Activated CD4-positive, alpha-beta T cell treated with anti-CD3 and anti-CD28 coated beads, Interleukin-2, amount 50 U/mL, for 48 hours (primary cell): ENCODE measurements at places on chromosomes 4 and X.

- DNase-seq: no peak
Measured at GRCh38 chr4:143225167-143225566, 40.5 kb downstream of the USP38 start.

DNA sequence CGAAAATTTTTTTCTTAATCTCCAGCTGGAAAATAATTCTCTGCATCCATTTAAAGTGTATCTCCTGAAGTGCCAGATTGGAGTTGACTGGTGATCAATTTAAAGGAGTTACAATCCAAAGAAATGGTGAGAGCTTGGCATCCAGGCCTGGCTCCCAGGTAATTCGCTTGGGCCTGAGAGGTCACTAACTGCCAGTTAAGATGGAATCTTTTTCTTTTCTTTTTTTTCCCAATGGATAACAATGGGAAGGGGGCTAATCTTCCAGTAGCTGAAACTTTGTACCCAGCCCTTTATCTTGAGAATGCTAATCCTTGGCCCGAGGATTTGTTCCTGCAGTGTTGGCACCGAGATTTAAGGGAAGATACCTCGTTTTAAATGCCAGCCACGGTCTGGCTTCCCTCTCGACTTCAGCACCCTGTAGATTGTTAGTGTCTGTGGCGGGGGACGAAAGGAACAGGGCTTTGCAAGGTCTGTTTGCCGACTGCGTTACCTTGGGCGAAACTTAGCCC lies 13.3 kb upstream of the PITX2 start:
- DNase-seq: no peak

GRCh38 chr4:74675673-74676279 lies 118.5 kb downstream of the BTC start:
- no peak for DNase-seq

DNA sequence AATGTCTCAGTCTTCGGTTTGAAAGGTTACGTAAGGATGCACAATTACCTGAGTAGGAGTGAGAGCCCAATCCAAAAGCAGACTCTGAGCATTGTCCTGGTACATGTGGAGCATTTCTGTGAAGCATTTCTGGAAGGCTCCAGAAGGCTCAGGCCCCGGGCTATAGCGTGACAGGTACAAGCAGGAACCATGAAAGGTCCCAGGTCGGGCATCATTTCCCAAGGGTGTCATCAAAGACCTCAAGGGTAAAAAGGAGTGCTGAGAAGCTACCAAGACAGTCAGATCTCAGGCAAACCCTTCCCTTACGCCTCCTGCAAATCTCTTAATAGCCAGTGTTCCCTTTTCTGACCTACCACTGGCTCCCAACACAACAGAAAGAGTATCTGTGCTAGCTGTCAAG lies 30.8 kb downstream of the GPC4 start:
- no peak for DNase-seq

DNA sequence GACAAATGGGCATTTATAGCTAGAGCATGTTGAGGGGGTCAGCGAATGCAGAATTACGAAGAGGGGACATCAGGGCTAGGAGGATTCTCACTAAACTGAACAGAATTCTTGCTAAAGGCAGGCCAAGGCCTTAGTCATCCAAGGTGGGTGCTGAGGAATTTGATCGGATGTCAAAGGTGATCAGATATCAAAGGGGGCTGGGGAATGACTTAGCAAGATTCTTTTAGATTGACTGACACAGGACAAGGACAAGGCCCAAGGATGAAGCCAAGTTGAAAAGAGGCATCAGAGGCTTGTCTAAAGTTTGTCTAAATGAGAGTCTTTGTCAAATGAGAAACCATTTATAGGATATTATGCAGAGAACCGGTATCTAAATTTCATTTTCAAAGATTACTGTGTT lies 9.7 kb downstream of the TMEM184C start:
- DNase-seq: no peak

DNA sequence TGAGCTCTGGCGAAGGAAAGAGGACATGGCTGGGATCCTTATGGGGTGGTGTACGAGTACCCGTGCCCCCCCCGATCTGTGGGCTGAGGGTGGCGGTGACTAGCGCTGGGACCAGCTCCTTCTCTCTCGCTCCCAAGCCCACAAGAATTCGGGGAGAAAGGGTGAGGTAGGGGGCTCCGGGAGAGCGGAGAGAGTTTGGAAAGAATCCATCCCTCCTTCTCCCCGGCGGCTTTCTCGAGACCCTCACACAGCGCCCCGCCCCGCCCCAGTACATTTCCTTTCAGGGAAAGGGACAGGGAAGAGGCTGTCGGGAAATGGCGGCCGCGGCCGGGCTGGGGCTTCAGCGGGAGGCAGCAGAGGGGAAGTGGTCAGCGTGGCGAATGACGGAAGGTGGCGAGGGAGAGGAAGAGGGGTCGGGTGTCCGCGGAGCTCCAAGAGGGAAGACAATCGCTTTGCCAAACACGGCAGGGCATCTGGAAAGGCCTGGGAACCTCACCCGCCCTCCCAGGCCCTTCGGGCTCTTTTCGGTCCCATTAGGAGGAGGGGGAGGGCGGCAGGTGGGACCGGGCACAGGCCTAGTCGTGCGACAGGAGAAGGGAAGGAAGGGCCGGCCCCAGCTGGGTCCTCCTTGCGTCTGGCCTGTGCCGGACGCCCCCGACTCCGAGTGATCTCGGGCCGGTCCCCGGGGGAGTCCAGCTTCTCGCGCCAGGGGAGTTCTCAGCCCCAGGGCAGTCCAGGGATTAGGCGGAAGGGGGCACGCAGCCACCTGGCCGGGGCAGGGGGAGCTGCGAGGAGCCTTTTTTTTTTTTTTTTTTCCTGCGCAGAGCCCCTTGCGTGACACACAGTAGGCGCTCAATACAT lies 10.2 kb downstream of the HNRNPH2 start:
- DNase-seq: peak; percentile 57

- no peak for DNase-seq
Measured at GRCh38 chr4:42371305-42372252, 25.7 kb upstream of the SHISA3 start.
